Cerebellar nuclear complex (tissue), 1 donor: ENCODE measurements at places on chromosomes 5 and 9.

GRCh38 chr9:125807079-125807478, 59.9 kb downstream of the PBX3 start:
- no peak for DNase-seq

- no peak for DNase-seq
These were observed 458.6 kb downstream of the ZSWIM6 start for GRCh38 chr5:61790678-61791077.

DNA sequence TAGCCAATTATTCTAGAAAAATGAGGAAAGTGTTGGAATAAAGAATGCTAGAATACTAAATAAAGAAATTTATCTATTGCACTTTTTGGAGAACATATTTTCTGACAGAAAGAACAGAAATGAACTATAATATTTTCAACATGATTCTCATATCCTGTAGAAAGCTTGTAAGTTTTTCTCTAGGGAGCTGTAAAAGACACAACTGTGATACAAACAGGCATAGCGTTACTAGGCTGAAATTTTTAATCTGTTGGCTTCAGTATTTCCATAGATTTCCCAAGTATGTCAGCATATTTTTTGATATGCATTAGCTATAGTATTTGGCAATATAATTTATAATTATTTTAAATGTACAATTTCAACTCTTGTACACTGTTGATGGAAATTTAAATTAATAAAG, 31.3 kb downstream of the ANXA1 start:
- DNase-seq, result no peak

DNA sequence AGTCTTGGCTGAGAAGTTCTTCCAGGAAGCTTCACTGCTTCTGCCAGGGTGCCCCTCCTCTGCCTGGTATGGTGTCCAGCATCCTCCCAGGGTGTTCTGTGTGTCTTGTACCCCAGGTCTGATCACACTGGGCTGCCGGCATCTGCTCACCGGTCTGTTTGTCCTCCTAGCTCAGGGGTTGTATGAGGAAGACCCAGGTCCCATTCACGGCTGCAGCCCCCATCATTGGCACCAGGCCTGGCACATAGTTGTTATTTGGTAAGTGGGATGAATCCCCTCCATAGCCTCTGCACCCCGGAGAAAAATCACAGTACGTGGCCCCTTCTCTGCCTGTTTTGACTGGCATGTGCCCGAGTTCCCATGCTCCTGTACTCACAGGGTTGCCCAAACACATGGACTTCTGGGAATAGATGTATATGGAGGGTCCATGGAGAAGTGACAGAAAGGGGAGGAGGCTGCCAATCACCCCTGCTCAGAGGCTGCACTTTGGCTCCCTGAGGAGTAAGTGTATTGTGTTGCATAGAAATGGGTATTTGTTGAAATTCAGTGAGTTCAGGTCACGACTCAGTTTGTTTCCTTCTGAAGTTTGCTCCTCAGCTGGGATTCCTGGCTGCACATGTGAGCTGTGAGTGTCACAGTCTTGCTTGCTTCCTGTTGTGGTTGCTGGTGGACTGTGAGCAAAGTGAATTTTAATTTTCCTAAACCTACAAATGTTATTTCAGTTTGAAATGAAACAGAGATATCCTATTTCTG, 96.2 kb downstream of the HSPA4 start:
- DNase-seq, result no peak

GRCh38 chr9:15967068-15967467, 414.2 kb downstream of the CCDC171 start:
- DNase-seq, result no peak

GRCh38 chr5:40399349-40399748, 280.4 kb upstream of the PTGER4 start:
- no peak for DNase-seq

DNA sequence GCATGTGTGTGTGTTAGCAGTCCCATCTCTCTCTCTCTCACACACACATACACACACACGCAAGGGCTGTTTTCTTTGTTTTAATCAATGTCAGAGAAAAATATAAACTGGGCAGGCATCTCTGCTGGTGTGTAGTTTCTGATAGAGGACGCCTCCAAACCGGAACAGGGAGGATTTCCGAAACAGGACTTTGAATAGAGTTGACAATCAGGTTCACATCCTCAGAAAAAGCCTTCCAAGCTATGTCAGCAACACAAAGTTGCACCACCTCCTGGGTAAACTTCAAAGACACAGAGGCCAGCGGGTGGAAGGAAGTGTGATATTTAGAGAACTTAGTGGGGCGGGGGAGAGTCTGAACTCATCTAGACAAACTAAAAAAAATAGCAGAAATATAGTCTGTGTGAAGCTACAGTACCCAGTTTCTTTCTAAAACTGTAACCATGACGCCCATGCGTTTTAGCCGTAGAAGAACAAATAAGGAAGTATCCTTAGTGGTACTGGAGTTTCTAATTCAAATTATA, 1.2 kb downstream of the ST8SIA4 start:
- DNase-seq, result no peak

- no peak for DNase-seq
These were observed 3.9 kb downstream of the MEGF9 start for GRCh38 chr9:120710110-120710981.

DNA sequence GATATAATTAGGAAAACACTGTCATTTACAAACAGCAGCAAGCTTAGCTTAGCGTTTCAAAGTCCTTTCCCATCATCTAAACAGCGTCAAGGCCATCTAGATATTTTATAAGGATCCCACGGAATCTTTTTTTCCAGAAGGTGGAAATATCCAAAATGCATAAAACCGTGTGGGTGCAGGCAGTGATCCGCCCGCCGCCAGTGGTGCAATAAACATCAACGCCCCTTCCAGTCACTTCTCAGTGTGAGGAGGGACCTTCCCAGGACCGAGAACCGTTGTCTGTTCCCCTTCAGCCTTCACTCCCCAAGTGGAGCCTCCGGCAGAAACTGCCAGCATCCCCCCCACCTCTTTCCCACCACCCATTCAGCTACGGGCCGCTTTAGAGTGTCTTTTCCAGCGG, 22.9 kb downstream of the OLFM1 start:
- DNase-seq, result no peak

GRCh38 chr5:9468060-9468388, 77.9 kb downstream of the SEMA5A start:
- DNase-seq, result no peak

DNA sequence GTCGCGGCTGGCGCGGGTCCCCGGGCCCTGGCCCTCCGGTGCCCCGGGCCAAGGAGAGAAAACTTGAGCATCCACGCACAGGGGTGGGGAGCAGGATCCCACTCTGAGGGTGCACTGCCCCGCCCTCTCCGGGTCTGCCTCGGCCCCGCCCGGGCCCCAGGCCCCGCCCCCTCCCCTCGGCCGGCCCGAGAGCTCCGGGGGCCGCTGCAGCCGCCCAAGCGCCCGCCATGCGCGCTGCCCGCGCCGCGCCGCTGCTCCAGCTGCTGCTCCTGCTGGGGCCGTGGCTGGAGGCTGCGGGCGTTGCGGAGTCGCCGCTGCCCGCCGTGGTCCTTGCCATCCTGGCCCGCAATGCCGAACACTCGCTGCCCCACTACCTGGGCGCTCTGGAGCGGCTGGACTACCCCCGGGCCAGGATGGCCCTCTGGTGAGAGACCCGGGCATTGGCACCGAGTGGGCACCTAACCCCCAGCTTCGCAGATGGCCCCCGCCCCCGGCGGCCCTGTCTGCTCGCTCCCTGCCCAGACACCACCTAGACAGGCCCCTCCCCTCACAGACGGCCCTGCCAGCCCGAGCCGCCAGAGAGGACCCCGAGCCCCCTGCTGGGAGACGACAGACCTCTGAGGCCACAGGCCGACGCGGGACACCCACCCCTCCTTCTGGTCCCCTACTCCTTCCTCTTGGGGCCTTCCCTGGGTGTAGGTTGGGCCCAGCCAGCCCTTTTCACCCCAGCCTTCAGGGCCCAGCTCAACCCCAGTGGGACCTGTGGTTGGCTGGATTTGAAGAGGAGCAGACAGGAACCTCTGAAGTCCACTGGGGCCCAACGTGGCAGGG, at the start of gene CERCAM:
TSS of gene CERCAM (plus strand) at position 207 of the 831 bp plus-strand sequence. CDS start at position 228, 21 bp downstream.
- no peak for DNase-seq

GRCh38 chr5:128156521-128156920, 73.0 kb downstream of the SLC12A2 start:
- DNase-seq, result no peak

GRCh38 chr5:131944702-131945550, 537 bp downstream of the MEIKIN start:
- DNase-seq, result no peak

DNA sequence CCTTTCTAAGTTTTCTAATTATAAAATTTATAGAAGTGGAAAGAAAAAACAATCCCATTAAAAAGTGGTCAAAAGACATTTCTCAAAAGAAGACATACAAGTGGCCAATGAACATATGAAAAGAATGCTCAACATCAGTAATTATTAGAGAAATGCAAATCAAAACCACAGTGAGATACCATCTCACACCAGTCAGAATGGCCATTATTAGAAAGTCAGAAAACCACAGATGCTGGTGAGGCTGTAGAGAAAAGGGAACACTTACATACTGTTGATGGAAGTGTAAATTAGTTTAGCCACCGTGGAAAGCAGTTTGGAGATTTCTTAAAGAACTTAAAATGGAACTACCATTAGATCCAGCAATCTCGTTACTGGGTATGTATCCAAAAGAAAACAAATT, 23.7 kb upstream of the PLPP1 start:
- no peak for DNase-seq

DNA sequence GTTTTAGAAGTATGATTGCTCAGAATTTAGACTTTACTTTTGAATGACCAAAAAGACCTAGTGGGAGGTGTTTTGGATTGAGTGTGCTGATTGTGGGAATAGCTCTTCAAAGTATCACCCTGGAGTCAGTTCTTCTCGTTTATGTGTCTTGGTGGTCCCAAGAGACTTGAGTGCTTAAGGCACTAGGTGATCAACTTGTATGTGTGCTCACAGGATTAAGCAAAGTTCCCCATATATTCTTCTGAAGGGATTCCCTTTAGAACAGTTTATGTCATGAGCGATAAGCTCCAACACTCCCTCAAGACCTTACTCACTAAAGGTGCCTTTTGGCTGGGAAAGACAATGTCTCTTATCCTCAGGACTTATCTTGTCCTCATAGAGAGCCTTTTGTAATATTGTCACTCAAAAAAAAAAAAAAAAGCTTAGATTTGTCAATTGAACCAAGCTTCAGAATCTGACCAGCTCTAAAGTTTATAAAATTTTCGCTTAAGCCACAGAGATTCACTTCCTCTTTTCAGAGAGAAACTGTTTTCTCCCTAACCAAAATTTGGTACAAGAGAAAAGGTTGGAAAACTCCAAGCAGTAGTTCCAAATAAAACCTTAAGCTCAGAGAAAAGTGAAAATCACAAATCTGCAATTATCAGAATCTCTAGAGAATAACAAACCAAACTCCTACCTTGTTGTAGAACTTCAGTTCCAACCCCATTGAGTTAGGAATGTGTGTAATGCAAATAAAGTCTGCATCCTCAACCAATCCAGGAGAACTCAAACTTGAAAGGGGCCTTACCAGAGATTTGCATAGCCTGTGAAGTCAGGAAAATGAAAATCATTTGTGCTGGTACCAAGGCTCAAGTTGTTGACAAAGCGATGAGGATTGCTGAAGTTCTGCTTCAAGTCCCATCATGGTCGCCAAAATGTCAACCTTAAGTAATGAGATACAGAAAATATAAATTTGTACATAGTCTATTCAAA, 40.0 kb upstream of the PDZD2 start:
- DNase-seq, result no peak

GRCh38 chr5:32462618-32463017, 18.1 kb upstream of the ZFR start:
- DNase-seq, result no peak

GRCh38 chr5:72456391-72457074, 50.7 kb downstream of the ZNF366 start:
- DNase-seq, result no peak

GRCh38 chr5:104859437-104859836, 1296.8 kb upstream of the NUDT12 start:
- no peak for DNase-seq

DNA sequence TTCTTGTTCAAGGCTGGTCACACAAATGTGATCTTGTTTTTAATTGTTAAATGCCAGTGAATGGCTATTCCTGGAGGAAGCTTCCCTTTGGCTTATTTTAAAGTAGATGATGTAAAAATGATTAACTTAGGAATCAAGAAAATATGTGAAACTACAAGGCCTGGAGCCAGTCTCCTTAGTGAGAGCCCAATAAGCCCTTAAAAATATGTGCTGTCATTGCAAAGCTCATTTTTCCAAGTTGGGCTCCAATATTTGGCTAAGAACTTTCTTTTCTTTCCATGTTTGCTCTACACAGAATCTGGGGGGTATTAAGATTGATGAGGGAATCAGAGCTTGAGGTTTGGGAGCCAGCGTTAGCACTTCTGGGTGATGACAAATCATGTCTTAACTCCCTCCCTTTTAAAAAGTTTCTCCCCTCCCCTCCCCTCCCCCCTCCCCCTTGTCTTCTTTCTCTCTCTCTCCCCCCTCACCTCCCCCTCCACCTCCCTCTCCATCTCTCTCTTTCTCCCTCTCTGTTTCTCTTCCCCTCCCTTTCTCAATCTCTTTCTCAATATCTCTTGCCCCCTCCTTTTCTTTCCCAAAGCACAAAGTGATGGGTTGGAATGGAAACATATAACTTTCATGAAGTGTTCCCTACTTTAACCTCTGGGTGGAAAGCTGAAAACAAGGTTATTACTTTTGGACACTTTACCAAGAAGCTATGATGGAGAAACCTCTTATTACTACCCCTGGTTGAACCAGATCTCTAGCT, 86.0 kb downstream of the FBXL7 start:
- DNase-seq, result no peak

DNA sequence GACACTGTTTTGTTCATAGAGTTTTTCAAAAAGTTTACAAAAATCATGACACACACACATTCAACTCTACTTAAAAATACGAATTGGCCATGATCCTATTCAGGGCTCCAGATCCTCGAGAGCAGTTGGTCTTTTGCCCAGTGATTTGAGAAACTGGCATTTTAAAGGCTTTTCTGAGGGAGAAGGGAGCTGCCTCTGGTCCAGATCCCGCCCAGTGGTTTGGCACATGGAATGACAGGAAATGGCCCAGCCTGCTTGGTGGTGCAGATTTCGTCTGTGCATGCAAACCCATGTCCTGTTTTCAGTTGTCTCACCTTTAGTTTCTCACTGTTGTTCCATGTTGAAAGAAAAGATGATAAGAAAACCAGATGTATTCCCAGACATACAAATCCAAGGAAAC, 3.6 kb downstream of the CAMK4 start:
- no peak for DNase-seq

GRCh38 chr9:115640887-115641286, 512.7 kb upstream of the PAPPA start:
- DNase-seq, result no peak
